Bone marrow (tissue), 2 donors: ENCODE measurements at places on chromosomes 3 and 15.

DNA sequence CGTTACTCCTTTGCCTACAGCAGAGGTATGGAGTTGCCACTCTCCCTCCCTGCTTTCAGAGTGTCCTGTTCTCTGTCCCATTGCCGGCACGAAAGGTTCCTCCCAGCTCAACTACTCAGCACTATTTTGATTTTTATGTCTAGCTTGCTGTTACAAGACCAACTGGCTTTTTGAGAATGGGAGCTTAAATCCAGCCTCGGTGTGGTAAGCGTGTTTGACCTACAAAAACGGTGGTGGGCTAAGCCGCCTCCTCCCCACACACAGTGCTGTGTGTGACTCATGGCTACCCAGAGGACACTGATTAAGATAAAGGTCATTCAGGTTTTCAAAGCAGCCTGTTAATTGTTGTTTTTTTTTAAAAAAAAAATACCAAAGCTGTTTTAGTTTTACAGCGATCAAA, 64.5 kb downstream of the LRTM1 start:
- DNase-seq: no peak

DNA sequence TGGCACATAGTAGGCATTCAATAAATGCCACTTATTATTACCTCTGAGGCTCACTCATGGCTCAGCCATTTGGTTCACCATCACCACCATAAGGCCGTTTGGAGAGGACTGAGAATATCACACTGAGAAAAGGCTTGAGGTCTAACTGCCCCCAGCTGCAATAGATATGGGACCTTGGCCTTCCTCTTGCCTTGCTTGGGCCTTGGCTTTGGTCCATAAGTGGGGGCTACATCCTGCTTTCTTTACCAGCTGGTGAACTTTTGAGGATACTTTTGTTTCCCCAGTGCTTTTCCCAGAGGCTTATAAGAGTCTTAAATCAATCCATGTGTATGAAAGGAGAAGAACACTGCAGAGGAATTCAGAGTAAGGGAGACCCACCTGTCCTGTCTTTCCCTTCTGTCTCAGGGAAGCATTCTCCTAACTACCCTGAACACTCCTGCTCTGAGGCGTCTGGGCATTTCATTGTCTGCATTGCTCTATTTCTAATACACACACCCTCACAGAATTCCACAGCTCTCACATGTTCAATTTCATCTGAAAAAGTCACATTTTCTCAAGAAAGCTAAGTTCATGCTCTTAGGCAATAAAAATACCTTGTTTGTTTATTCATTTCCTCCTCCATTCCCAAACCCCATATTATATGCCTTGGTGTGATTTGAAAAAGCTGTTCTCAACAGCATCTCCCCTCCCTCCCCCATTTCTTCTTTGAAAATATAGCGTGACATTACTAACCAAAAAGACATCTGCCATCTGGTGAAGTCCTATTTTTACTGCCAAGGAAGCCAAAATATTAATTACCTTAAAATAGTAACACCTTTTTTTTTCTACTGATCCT, 22.5 kb upstream of the KCNMB2 start:
- DNase-seq: no peak

DNA sequence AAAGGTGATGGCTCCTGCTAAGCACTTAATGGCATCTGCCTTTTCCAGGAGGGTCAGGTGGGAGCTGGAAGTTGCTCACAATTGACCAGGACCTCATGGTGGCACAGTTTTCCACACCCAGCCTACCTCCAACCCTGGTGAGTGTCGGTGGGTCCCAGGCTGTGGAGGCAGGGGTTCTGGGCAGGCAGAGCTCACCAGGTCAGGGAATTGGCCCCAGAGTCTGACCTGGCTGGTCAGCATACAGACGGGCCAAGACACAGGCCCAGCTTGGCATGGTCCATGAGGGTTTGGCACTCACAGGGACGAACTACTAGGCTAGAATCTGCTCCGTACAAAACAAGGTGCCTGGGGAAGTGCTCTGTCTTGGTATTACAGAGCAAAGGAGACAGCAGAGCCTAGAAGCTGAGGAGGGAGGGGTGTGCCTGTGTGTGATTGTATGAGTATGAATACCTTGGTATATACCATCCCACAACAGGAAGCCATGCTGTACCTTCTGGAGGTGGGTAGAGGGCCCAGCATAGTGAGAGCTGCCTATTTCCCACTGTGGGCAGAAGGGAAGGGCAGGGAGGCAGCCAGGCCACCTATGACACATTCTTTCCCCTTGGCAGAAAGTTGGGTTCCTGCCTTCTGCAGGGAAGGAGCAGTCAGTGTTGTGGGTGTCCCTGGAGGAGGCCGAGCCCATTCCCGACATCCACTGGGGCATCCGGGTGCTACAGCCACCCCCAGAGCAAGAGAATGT, 6.5 kb downstream of the APEH start:
- DNase-seq: no peak

DNA sequence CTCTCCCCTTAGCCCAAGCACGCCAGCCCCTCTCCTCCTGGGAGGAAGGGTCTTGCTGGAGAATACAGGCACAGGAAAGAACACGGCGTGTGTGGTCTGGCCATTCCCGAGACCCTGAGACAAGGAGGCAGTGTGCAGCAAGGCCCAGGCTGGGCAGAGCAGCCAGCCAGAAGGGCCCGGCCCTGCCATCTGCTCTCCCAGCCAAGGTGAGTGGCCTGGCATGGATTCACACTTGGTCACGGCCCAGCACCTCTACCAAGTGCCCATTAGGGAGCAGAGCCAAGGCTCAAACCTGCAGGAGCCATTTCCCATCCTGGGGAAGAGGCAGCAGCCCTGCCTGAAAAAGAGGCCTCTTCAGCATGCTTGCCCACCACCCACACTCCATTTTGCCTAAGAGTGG, 28.6 kb downstream of the MEGF11 start:
- no peak for DNase-seq

DNA sequence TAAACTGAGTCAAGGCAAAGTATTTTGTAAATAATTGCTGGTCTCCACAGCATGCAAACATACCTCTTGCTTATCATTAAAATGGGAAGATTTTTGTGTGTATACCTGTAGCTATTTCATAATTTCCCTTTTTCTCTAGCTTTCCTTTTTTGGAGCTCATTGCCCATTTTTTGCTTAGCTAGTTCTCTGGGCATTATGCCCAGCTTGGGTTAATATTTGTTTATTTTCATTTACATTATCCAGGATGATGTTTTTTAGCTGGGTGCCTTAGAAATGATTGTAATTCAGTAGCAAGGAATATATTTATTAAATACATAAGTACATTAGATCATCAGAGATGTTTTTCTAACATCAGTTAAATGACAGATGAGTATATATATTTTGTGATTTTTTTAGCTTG, 1271.7 kb upstream of the GBE1 start:
- DNase-seq: no peak

GRCh38 chr3:31466866-31467265, 65.9 kb upstream of the STT3B start:
- no peak for DNase-seq

- DNase-seq: no peak
Observed at GRCh38 chr3:141181196-141181595, 50.4 kb upstream of the PXYLP1 start.
